ENCODE measurements at places on chromosomes 5 and 9.
A peak's percentile ranks its signal among the peaks of the same experiment; 100 is the strongest.

- DNase-seq = no peak
Observed at GRCh38 chr5:118902656-118903438, 85.5 kb downstream of the DTWD2 start.

DNA sequence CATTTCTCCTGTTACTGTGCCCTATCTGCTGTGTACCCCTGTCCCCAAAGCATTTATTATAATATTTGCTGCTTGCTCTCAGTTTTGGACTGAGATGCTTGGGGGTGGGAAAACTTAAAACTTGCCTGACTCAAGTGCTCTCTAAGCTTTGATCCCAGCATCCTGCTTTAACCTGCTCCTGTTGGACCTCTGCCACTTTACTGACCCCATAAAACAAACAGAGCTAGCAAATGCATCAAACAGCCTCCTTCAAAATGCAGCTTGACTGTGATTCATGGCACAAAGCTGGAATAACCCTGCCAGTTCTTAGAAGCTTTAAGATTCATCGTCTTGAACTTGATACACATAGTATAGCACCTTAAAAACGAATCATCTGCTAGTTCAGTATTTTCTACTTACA, 212.5 kb downstream of the DEPDC1B start:
- no peak for DNase-seq

- DNase-seq = no peak
Observed at GRCh38 chr5:177509381-177509951, at the start of gene DOK3. TSS of gene DOK3 (minus strand) at chr5:177509826. CDS start at chr5:177509540, 286 bp downstream.

- DNase-seq = no peak
Observed at GRCh38 chr9:86494644-86495111, 140.5 kb upstream of the TUT7 start.

- DNase-seq = no peak
Observed at GRCh38 chr9:127500862-127501261, 49.6 kb downstream of the LRSAM1 start.

- DNase-seq = no peak
Observed at GRCh38 chr5:134446938-134447337, 35.3 kb upstream of the CDKN2AIPNL start.

DNA sequence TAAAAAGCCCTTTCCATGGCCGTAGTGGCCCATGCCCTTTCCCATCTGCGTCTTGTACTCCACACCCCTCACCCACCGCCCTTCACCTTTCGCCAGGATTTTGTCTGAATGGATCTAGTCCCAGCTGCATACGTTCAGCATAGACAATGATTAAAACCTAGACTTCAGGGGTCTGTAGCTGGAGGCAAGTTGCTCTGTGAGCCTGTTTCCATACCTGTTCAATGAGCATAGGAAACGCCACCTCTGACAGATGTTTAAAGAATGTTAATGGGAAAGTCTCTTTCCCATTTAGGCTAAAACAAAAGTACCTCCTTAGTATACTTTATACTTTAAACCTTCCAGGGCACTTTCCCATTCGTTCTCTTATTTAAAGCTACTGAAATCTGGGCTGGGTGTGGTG, 105.7 kb downstream of the SPRY4 start:
- no peak for DNase-seq

DNA sequence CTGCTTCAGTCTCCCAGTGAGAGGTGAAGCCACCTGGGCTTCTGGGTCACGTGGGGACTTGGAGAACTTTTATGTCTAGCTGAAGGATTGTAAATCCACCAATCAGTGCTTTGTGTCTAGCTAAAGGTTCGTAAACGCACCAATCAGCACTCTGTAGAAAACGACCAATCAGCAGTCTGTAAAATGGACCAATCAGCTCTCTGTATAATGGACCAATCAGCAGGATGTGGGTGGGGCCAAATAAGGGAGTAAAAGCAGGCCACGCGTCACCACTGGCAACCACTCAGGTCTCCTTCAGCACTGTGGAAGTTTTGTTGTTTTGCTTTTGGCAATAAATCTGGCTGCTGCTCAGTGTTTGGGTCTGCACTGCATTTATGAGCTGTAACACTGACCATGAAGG, 69.1 kb upstream of the NREP start:
- DNase-seq = no peak

- no peak for DNase-seq
Observed at GRCh38 chr9:92664394-92665152, 5.4 kb downstream of the IPPK start.

- DNase-seq = no peak
Observed at GRCh38 chr5:78858364-78858763, 126.7 kb downstream of the ARSB start.

- peak; percentile 65 for DNase-seq
Observed at GRCh38 chr9:37943345-37944265, 39.7 kb upstream of the SLC25A51 start.

DNA sequence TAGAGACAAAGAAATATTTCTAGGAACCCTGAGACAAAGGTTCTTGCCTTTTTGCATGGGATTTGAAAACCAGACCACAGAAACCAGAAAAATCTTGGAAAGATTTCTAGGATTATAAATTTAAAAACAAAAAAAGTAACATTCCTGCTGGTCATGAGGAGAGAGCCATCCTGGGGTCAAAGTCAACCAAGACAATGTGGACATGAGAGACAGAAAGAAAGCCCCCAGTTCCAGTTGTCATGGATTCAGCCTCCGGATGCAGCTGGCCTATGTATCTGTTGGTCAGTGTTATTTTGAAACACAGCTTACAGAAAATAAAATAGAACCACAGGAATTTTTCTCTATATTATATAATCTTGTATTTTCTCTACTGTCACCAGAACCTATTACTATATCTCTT, 24.4 kb upstream of the RGMB start:
- no peak for DNase-seq

All from epithelial cell of proximal tubule (primary cell).